ENCODE measurements at places on chromosomes 5 and 9. TPM values are rescaled to one million over a fixed set of nuclear protein-coding genes. Genes with fewer than 3 reads are reported as not detected.

CDX1 gene
- total RNA-seq: not detected

IL3 gene
- total RNA-seq: not detected

CDHR2 gene
- total RNA-seq: not detected

HMCN2 gene
- total RNA-seq: 5.2 TPM

C9orf152 gene
- 0.49 TPM for total RNA-seq

KIAA1958 gene
- total RNA-seq: 12.0 TPM

PCDHGA11 gene
- total RNA-seq: 6.6 TPM

FBP1 gene
- total RNA-seq: 1.7 TPM

- no peak for DNase-seq
- H3K4me3 ChIP-seq: no peak overlapping the region
- no peaks in the 10 kb centered on the region for H3K4me1 ChIP-seq
- no peaks in the 10 kb centered on the region for H3K27me3 ChIP-seq
These were observed 185.8 kb downstream of the CDK5RAP2 start for GRCh38 chr9:120394058-120394669.

- no peak overlapping the region for H3K4me3 ChIP-seq
- no peaks in the 10 kb centered on the region for H3K27me3 ChIP-seq
- no peaks in the 10 kb centered on the region for H3K36me3 ChIP-seq
- H3K4me1 ChIP-seq: peaks cover 43% of the 10 kb centered on the region
These were observed 65.5 kb upstream of the ABCA1 start for GRCh38 chr9:104993291-104993963.

GRCh38 chr9:123485216-123485615, 129.2 kb downstream of the CRB2 start:
- H3K4me3 ChIP-seq: no peak overlapping the region
- H3K27ac ChIP-seq: no peak overlapping the region
- DNase-seq: no peak
- no peaks in the 10 kb centered on the region for H3K36me3 ChIP-seq
- no peaks in the 10 kb centered on the region for H3K4me1 ChIP-seq

DNA sequence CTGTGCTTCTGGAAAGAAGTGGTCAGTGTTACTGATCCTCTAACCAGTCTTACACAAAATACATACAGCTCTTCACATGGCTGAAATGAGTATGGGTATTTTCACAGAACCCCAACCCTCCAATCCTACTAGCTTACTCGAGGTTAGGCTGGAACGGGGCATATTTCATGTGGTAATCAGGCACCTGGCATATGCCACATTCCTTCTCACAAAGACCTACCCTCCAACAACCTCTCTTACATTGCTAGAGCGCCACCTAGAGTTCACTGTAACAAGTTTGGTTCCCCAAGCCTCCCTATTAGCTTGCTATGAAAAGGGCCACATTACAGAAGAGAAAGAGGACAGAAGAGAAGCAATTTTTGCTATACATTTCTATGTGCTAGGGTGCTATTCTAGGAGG, 597.3 kb downstream of the PRELID2 start:
- no peak for DNase-seq
- no peak overlapping the region for H3K27ac ChIP-seq
- no peaks in the 10 kb centered on the region for H3K4me1 ChIP-seq
- no peaks in the 10 kb centered on the region for H3K27me3 ChIP-seq
- H3K36me3 ChIP-seq: no peaks in the 10 kb centered on the region

DNA sequence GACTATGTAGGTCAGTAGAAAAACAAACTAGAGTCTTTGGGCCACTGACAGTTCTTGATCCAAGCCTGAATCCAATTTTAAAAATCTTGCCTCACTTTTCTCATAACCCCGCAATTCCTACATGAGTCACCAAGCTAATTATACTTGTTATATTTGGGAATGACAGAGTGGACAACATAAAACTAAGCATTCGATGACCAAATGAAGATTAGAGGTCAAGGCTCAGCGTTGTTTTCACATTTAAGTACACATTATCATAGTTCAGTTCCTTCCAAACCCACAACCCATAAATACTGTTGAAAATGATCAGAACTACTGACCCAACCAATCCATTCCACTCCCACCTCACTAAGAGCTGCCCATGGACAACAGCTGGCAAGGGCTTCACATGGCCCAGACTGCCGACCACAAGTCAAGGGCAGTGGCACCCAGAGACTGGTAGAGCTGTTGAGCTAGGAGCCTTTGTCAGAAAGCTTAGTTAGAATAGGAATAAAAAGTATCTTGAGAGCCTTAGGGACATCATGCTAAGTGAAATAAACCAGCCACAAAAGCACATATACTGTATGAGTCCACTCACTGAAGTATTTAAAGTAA, 64.2 kb downstream of the MYO10 start:
- H3K4me1 ChIP-seq: peaks cover 14% of the 10 kb centered on the region
- no peak overlapping the region for H3K4me3 ChIP-seq
- no peak for DNase-seq
- no peaks in the 10 kb centered on the region for H3K36me3 ChIP-seq

GRCh38 chr5:124622851-124623250, 123.6 kb downstream of the ZNF608 start:
- DNase-seq: no peak
- no peak overlapping the region for H3K4me3 ChIP-seq

DNA sequence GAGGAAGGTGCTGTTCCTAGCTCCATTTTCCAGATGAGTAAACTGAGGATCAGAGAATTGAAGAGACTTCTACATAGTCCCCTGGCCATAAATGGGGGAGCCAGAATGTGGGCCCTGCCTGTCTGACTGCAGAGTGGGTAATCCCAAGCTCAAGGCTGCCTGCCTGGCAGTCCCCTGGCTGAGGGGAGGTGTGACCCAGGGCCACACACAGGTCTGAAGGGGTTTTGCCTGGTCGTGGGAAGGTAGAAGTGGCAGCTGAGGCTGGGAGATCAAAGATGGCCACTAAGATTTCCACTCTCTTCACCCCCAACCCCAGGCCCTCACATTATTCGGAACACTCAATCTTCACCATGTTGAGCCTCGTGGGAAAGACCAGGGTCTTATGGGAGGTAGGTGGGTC, 176.3 kb downstream of the MACROH2A1 start:
- H3K4me3 ChIP-seq: no peak overlapping the region
- H3K27me3 ChIP-seq: no peaks in the 10 kb centered on the region
- no peaks in the 10 kb centered on the region for H3K36me3 ChIP-seq
- no peak for DNase-seq

DNA sequence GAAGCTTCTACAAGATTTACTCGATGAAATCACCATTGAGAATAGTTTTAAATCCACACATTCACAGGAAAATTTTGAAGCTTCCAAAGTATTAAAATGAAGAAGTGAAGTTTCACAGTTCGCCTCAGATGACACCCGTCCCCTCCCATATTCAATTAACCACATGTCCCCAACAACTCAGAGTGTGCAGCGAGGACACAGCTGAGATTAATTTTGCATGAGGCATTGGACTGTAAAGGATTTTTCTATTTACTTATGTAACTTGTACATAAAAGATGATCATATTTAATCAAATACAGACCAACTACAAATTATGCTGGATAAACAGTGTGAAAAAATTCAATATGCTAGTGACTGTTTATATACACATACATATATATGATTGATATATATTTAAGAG, 84.7 kb upstream of the OLFM1 start:
- no peak overlapping the region for H3K27ac ChIP-seq
- H3K27me3 ChIP-seq: no peaks in the 10 kb centered on the region

DNA sequence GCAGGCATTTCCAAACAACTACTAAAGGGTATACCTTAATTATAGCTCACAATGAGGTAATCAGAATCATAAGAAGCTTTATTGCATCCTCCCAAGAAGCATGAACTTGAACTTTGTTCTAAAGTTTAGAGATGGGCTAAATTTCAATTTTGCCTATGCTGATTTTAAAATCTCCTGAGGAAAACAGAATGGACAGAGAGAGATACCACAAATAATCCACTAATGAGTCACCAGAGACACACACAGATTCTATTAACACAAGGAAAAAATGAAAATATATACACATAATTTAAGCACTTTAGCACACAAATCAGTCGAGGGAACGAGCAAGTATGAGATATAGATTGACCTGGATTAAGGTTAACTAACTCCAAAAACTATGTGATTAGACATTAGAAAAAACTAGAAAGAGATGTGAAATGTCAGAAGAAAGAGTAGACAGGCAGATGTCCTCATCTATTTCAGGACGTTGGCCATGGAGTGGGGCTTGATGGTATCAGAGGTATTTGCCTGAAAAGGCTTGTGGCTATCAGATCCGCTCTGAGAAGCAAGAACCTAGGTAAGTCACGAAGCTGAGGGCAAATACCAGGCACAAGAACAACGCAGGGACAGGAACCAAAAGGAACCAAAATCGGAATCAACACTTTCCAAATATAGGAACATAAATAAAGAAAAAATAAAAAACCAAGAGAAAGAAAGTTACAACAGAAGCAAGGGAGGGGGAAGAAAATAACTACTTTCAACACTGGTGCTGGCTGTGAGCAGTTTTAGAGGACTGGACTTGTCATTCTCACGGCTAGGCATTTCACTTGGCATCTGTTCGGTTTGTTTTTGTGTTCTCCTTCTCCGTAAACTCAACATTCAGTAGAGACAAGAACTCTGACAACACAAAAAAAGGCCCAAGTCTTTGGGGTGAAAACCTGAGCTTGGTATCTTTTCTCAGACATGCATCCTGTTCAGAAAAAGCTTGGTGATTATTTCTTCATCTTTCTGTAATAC, 294.6 kb upstream of the PUM3 start:
- no peaks in the 10 kb centered on the region for H3K27me3 ChIP-seq
- no peak overlapping the region for H3K27ac ChIP-seq
- no peak for DNase-seq
- peaks cover 4% of the 10 kb centered on the region for H3K4me1 ChIP-seq

DNA sequence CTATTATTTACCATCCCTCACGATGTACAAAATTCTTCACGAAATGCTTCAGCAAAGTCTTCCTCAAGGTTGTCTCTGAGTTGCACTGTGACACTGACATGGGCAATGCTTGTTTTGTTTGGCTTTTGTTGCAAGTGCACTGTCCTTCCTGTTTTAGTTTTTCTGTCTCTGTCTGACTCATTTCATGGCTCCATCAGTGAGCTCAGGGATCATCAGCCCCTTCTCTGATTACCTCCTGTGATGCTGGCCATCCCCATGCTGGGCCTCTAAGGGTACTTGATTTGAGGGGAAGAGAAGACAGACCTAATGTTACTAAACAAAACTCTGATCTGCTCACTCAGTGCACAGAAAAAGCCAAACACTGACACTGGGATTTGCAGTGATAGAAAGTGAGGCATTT, 37.6 kb upstream of the STX17 start:
- no peaks in the 10 kb centered on the region for H3K36me3 ChIP-seq
- no peak overlapping the region for H3K4me3 ChIP-seq
- DNase-seq: no peak
- H3K27ac ChIP-seq: no peak overlapping the region
- no peaks in the 10 kb centered on the region for H3K4me1 ChIP-seq

DNA sequence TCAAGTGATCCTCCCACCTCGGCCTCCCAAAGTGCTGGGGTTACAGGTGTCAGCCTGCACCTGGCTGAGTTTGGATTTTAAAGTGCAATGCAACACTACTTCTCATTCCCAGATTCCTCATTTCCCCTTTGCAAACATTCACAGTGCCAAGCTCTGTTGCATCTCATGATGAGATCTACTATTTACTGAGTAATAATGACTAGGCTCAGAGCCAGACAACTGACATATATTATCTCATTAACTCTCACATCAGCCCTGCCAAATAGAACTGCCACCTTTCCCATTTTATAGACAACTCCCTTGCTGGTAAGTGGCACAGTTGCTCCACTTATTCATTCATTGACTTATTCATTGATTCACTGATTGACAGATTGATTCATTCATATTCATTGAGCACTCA, 7.0 kb downstream of the PDE6A start:
- no peaks in the 10 kb centered on the region for H3K27me3 ChIP-seq
- H3K36me3 ChIP-seq: no peaks in the 10 kb centered on the region
- no peak for DNase-seq
- H3K4me3 ChIP-seq: no peak overlapping the region
- peaks cover 21% of the 10 kb centered on the region for H3K4me1 ChIP-seq
- H3K27ac ChIP-seq: no peak overlapping the region

DNA sequence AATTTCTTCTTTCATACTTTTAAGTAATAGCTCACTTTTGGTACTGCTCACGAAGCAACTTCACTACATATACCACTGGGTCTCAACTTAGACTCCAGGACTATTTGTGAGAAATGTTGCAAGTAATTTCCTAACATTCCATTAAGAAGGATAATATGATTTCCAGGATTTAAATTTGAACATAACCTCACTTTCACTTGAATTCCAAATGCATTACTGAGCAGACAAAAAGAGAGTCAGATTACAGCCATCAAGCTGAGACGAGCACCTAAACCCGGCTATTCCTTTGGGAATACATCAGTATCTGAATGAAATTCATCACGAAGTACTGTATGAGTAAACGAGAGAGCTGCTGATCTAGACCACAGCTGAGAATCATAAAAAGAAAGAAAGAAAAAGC, 47.3 kb downstream of the LIFR start:
- H3K36me3 ChIP-seq: no peaks in the 10 kb centered on the region
- no peak for DNase-seq
- H3K4me1 ChIP-seq: no peaks in the 10 kb centered on the region
- no peak overlapping the region for H3K4me3 ChIP-seq

- peaks cover 7% of the 10 kb centered on the region for H3K36me3 ChIP-seq
- no peaks in the 10 kb centered on the region for H3K27me3 ChIP-seq
- H3K4me3 ChIP-seq: no peak overlapping the region
These were observed 79.0 kb downstream of the DAP start for GRCh38 chr5:10681731-10682679.

DNA sequence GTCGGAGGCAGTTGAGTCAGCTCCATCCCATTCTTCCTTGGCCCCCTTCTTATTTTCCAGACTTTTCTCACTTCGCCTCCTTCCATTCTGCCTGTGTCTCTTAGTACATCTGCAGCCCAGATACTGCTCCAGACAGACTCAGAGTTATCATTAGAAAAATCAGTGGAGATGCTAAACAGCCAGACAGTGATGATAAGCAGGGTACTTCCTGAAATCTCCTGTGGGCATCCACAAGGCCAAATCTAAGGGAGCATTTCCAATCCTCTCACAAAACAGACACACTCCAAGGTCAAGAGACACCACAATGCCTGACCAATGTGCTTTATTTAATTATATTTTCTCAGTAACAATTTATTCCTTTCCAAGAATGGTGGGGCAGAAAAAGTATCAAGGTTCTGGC, 14.5 kb upstream of the RLN1 start:
- H3K27me3 ChIP-seq: no peaks in the 10 kb centered on the region
- H3K27ac ChIP-seq: no peak overlapping the region

DNA sequence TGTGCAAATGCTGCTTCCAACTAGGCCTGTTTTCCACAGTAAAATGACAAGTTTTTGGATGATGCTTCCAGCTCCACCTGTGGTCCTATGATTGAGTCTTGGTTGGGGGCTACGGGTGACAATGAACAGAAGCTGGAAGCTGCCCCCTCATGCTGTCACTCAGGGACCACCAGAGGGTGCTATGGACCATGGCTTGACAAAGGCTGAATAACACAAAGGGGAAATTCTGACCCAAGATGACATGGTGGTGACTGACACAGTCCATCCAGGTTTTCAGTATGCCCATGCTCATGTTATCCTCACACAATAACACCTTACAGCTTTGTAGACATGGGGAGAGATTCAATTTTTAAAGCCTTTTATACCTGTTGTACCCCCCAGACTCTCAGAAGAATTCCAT, 23.9 kb upstream of the SAP30L start:
- no peaks in the 10 kb centered on the region for H3K27me3 ChIP-seq
- no peaks in the 10 kb centered on the region for H3K4me1 ChIP-seq
- no peak for DNase-seq
- H3K4me3 ChIP-seq: no peak overlapping the region

Measured in vagina (tissue), 2 donors.